ENCODE measurements at places on chromosomes 2 and 18. TPM values are rescaled to one million over a fixed set of nuclear protein-coding genes. Genes with fewer than 3 reads are reported as not detected.

The KLHL41 gene
- polyA plus RNA-seq = 0.10 TPM

The KYNU gene
- polyA plus RNA-seq = 0.75 TPM

The APOB gene
- not detected for polyA plus RNA-seq

DNA sequence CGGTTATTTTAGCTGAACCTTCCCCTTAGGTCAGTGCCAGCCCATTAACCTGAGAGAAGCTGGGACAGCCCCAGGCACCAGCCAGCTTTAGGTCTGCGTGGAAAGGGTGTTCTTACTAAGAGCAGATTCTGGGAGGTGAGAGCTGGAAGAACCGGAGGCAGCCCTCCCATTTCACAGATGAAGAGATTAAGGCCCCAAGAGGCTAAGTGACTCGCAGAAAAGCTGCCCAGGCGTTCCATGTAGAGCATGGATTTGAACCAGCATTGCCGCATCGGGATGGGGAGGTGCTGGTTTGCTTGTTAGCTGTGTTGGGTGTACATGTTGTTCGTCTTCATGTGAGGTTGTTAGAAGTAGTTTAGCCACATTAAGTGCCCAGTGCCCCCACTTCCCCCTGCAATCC, 203.2 kb downstream of the AGAP1 start:
- DNase-seq = no peak

- no peak for DNase-seq
Observed at GRCh38 chr2:218839888-218840287, 8.3 kb upstream of the PRKAG3 start.

GRCh38 chr18:66193394-66193793, 410.5 kb downstream of the CDH19 start:
- no peak for DNase-seq

DNA sequence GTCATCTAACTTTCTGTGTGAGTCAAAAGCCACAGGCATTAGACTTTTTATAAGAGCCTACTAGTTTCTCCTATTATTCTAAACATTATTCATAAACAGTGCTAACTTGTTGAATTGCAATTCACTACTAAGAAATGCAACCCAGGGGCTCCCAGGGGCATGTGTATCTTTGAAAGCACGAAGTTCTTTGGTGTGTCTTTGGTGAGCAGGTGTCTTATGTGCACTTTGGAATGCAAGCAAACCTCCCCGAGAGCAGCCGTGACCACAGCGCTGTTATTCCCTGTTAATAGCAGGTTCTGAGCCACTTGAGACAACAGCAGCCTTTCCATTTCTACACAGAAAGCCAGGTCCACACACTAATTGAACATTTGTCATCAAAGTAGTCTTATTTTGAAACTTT, 123.5 kb downstream of the PRKRA start:
- peak; percentile 64 for DNase-seq

- DNase-seq = no peak
Observed at GRCh38 chr2:3000968-3001367, 376.6 kb downstream of the EIPR1 start.

DNA sequence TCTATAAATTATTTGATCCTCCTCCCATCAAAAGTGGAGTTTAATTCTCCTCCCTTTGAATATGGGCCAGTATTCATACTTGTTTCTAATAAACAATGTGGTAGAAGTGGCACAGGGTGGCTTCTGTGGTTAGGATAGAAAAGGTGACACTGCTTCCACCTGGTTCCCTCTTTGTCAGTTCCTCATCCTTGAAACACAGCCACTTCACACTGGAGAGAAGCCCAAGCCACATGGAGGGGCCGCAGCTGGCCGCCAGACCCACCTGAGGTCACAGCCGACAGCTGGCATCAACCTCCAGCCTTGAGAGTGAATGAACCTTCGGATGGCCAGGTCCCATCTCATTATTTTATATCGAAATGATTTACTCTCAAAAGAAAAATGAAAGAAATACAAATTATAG, 27.5 kb upstream of the SLC66A3 start:
- DNase-seq = no peak

DNA sequence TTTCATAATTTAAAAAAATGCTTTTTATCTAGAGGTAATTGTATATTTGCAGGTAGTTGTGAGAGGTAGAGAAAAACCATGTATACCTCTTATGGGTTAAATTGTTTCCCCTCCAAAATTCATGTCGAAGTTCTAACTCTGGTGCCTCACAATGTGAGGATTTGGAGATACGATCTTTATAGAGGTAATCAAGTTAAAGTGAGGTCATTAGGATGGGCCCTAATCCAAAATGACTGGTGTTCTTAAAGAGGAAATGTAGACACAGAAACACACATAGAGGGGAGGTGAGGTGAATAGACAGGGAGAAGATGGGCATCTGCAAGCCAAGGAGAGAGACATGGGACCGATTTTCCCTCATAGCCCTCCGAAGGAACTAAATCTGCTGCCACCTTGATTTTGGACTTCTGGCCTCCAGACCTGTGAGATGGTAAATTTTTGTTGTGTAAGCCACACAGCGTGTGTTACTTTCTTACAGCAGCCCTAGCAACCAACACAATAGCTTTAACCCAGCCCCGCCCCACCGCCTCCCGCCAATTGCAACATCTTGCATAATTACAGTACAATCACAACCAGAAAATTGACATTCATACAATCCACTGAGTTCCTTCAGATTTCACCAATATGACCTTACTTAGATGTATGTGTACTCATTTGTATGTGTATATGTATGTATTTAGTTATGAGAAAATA, 208.9 kb downstream of the MIB1 start:
- no peak for DNase-seq

DNA sequence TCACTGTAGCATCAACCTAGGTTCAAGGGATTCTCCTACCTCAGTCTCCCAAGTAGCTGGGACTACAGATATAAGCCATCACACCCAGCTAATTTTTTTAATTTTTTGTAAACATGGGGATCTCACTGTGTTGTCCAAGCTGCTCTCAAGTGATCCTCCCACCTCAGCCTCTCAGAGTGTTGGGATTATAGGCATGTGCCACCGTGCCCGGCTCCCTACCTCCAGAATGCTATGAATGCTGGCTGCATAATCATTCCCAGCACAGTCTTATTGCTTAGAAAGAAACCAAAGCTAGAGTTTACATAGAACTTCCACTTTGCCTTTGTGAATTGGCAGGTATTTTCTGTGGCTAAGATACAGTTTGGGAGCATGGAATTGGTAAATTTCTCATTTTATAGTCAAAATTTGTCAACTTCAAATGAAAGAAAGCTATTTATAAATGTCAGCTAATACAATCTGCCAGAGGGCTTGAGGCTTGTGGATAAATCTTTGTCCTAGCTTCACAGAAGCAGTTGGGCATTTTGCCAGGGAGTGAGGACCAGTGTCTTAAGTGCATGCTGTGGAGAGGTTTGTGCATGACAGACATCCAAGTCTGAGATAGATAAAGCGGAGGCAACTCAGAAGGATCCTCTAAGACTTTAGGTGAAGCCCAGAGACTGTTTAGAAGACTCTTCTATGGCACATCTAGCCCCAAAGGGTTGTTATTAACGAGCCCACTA, 175.4 kb downstream of the ANTXR1 start:
- no peak for DNase-seq
